ENCODE measurements at places on chromosomes 5 and 9.

GRCh38 chr5:177005619-177006264, 837 bp downstream of the UIMC1 start:
- no peak for DNase-seq

- peak; percentile 76 for DNase-seq
These were observed 363 bp upstream of the SLC25A48 start for GRCh38 chr5:135833961-135834638.

DNA sequence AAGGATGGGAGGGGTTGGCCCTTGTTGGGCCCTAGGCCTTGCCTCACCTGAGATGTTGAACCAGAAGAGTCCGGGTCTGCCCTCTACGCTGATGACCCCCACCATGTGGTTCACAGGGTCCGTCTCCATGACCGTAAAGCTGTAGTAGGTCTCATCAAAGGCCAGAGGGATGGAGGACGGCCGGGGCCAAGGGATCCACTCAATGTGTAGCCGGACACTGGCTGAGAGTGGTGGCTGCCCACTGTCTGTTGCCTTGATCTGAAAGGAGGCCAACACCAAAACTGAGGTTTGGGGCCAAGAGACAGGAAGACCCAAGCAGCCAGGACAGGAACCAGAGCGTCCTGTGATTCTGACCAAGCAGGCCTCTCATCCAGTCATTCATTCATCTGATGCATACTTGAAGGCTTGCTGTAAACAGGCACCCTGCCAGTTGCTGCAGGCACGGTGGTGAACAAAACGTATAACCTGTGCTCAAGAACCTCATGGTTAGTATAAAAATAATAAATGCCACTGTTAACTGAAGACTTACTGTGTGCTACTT, 37.9 kb downstream of the FAT2 start:
- DNase-seq: peak; percentile 52

- DNase-seq: no peak
These were observed 60.9 kb downstream of the DOCK2 start for GRCh38 chr5:169697976-169698375.

- no peak for DNase-seq
These were observed 6.9 kb upstream of the NIPSNAP3A start for GRCh38 chr9:104740621-104741020.

- no peak for DNase-seq
These were observed 29.4 kb downstream of the FAM240B start for GRCh38 chr9:38690574-38690973.
